ENCODE measurements at places on chromosomes 11 and 22. TPM values are rescaled to one million over a fixed set of nuclear protein-coding genes. Genes with fewer than 3 reads are reported as not detected.

GRCh38 chr11:125257190-125257579 is 92.6 kb downstream of the PKNOX2 start:
- no peak for DNase-seq

GRCh38 chr11:69915501-69916250 is 96.5 kb upstream of the FGF3 start:
- no peak for DNase-seq

- DNase-seq = no peak
Observed at GRCh38 chr11:64356498-64357411, 2.2 kb upstream of the RPS6KA4 start.

DNA sequence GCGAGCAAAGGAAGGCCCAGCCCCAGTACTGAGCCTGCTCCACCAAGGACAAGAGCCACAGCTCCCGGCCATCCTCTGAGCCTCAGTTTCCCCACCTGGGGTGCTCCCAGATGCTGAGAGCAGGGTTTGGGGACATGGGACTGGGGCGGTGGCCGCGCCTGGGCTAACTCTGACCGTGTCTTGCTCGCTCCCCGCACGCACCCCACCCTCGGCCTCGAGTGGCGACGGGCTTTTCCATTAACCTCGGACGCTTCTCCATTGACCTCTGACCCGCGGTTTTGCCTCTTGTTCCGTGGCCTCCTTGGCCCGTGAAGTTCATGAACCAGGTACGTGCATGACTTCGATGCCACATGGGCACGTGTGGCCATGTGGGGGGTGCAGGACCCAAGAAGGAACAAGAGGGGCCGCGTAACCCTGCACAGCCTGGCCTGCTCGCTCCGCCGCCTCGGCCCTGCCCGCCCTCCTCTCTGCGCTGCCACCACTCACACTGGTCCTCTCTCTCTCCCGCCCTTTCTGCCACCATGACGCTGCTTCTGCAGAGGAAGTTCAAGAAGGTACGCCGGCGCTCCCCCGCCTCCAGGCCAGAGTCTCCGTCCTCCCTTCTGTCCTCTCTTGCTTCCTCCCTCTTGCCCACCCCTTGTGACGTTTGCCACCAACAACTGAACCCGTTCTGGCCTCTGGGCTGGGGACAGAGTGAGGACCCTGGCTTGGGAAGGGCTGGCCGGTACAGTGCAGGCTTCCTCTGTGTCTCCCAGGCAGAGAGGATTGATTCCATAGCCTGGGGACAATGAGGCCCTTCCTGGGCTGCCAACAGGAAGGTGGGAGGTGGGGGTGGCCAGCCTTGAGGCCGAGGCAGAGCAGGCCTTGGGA is 6.9 kb downstream of the TNNT3 start:
- DNase-seq = no peak

DNA sequence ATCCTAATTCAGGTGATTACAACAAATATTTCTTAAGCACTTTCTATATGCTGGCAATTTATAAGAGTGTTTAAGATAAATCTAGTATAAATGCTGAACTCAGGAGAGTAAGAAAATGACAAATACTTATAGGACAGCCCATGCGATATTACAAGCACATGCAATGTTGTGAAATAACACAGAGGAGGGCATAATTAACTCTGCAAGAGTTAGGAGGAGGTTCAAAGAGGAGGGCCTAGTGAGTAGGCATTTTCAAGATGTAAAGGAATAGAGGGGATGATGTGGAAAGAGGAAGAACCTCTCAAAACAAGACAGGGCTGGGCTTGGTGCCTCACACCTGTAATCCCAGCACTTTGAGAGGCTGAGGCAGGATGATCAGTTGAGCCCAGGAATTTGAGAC is 37.1 kb upstream of the IL17RA start:
- no peak for DNase-seq

DNA sequence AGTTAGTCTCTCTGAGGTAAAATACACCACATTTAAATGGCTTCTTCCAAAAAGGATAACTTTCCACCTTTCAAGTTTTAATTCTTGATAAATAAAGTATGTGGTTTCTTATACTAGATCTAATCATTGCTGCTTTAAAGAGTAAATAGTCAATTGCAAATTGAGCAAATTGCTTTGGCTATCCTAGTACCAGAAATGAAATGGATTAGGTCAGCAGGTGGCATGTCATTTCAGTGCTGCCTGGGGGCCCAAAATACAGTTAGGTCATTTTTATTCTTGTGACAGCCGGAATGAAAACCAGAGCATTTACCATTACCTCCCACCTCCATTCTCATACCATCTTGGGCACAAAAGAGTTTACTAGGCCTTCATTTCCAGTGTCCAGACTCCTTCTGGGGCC is 70.2 kb downstream of the PHF21A start:
- DNase-seq = no peak

- no peak for DNase-seq
Observed at GRCh38 chr11:69337211-69337721, 43.3 kb downstream of the MYEOV start.

DNA sequence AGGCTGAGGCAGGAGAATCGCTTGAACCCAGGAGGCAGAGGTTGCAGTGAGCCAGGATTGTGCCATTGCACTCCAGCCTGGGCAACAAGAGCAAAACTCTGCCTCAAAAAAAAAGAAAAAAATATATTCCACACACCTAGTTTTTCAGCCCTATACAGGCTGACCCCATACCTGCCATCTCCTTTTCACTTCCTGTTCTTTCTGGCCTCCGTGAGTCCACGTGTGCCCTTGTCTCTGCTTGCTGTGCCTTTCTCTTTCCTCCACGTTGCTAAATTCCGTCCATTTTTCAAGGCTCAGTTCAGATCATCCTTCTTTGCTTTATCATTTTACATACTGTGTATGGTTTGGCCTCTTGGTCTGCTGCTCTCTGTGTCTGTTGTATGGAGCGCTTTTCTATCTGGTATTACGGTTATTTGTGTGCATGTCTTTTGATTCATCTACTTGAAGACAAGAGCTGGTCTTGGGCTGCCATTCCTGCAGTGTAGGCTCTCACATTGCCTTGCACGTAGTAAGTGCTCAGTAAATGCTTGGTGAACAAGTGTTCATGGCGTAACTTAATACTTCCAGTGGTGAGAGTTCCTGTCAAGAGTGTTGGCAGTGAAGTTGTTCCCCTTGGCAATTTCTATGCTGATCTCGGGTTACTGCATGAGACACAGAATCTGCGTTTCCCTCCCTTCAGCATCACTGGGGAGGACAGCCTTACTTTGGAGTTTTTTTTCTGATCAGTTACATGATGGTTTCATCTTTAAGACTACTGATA is 57.5 kb downstream of the PTPRJ start:
- DNase-seq = no peak

GRCh38 chr11:47352556-47352955 is at the start of gene MYBPC3:
Gene MYBPC3, minus strand, starts transcription at chr11:47352702. Its CDS starts 55 bp downstream, at chr11:47352647.
- DNase-seq = no peak

- no peak for DNase-seq
Observed at GRCh38 chr11:110564676-110565356, 135.1 kb downstream of the FDX1 start.

DNA sequence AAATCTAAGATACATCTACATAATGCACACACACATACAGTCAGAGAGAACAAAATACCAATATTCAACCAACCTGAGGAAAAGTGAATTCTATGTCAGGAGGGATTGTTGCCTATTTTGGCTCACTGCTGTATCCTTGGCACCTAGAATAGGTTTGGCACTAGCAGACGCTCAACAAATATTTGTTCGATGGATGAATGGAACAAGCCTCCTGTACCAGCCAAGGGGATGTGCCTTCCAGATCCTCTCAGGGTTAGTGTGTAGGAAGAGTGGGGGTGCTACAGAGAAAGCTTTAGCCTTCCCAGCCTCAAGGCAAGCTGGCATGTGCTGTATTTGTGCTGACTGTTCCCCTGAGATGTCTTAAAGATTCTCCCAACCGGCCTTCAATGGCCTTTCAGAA is 23.3 kb upstream of the POU2AF1 start:
- no peak for DNase-seq

DNA sequence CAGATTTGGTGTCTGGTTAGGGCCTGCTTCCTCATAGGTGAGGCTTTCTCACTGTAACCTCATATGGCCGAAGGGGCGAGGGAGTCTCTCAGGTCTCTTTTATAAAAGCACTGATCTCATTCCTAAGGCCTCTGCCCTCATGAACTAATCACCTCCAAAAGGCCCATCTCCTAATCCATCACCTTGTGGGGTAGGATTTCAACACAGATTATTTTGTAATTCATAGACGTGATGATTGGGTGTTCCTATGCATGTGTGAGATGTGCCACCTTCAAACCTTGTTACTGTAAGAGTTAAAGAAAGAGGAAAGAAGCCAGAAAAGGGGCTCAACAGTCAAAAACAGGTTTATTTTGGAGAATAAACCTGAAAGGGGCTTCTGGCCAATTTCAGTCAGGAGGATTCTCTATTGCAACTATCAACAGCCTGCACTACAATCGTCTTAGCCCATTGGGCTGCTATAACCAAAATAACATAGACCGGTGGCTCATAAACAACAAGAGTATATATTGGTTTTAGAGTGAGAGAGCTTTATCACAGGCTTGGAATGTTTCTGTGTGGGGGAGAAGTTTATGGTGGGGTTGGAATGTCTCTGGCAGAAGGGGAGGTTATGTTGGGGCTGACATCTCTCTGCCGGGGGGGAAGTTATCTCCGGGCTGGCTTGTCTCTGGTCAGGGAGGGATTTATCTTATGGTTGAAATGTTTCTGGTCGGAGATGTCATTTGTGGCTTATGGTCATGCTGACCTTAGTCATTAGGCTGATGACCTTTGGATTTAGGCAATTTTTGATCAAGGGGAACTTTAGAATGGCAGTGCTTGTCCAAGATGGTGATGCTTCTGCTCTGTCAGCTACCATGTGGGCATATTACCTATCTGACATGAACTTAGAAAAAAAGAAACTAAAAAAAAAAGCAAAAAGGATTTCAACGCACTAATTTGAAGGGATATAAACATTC is 35.1 kb downstream of the CSF2RB start:
- DNase-seq = no peak

- DNase-seq = no peak
Observed at GRCh38 chr11:6055569-6055968, 25.0 kb upstream of the OR56A1 start.

DNA sequence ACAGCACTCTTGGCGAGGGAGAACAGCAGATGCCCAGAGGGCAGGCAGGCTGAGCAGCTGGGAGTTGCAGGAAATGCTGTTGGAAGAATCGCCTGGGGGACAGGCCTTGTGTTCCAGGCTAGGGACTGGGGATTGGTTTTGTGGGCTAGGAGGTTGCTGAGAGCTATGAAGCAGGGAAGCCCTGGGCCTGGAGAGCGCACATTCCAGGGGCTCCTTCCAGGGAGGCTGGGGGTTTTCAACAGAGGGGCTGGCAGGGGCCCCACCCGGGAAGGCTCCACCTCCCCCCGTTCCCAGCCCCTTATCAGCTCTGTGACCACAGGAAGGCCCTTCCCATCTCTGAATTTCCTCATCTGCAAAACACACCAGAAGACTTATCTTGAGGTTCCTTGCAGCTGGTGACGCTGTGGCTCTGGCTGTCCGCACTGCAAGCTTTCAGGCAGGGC is 21.7 kb downstream of the WNT11 start:
- no peak for DNase-seq

GRCh38 chr11:92154611-92155010 is 70.0 kb upstream of the FAT3 start:
- DNase-seq = no peak

- no peak for DNase-seq
Observed at GRCh38 chr11:78251083-78251775, 62.5 kb downstream of the USP35 start.

- DNase-seq = no peak
Observed at GRCh38 chr11:6817694-6818093, 18.2 kb upstream of the OR6A2 start.

DNA sequence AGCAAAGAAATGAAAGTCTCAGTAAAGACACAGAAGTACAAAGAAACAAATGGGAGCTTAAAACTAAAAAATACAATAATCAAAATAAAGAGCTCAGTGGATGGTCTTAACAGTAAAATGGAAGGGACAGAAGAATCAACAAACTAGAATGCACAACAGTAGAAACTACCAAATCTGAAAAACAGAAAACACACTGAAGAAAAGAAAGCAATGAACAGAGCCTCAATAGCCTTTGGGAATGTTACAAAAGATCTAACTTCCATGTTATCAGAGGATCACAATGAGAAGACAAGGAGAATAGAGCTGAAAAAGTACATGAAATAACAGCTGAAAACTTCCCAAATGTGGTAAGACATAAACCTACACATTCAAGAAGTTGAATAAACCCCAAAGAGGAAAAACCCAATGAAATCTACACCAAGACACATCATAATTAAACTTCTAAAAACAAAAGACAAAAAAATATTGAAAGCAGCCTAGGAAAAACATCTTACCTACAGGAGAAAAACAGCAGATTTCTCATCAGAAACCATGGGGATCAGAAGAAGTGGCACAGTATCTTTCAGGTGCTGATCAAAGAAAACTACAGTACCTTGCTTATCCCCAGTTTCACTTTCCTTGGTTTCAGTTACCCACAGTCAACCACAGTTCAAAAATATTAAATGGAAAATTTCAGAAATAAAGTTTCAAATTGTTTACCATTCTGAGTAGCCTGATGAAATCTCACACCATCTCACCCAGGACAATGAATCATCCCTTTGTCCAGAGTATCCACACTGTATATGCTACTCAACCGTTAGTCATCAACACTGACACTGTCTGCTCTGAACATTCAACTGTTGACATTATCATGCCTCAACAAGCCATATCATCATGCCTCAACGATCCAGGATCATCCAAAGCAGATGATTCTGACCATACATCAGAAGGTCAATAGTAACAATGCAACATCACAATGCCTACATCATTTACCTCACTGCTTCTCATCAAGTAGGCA is 22.2 kb downstream of the RRAS2 start:
- DNase-seq = no peak

- DNase-seq = no peak
Observed at GRCh38 chr22:49015459-49015858, 812.2 kb downstream of the BRD1 start.

- no peak for DNase-seq
Observed at GRCh38 chr11:67354075-67355022, 1.0 kb upstream of the POLD4 start.

GRCh38 chr11:46554213-46555147 is 39.3 kb downstream of the AMBRA1 start:
- no peak for DNase-seq

- no peak for DNase-seq
Observed at GRCh38 chr22:33922349-33922681, 2.0 kb upstream of the LARGE1 start.

GRCh38 chr11:66265531-66266377 is 2.7 kb upstream of the RAB1B start:
- no peak for DNase-seq

DNA sequence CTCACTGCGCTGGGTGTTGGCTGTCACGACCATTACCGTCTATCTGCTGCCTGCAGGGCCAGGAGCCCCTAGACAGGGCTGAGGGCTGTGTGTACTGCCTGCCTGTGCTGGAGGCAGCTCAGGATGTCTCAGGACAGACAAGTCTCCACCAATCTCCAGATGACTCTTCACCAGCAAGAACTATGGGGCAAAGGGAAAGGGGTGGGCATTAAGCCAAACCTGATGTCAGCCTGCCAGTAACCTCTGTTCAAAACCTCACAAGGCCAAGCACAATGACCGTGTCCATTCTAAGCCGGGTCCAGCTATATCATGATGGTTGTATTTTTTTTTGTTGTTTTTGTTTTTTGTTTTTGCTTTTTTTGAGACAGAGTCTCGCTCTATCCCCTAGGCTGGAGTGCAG is 31.6 kb downstream of the MAFF start:
- DNase-seq = no peak

GRCh38 chr11:112113539-112114457 is 27.1 kb downstream of the SDHD start:
- no peak for DNase-seq

AHNAK gene
- 1,175 TPM for total RNA-seq

DUSP8 gene
- 0.12 TPM for total RNA-seq

MMP11 gene
- total RNA-seq = 1.6 TPM

ACER3 gene
- total RNA-seq = 34.2 TPM

OR5P2 gene
- not detected for total RNA-seq

HTR3B gene
- 0.64 TPM for total RNA-seq

MEN1 gene
- total RNA-seq = 18.8 TPM

RIBC2 gene
- total RNA-seq = 0.75 TPM

Data from esophagus squamous epithelium (tissue), 5 donors.